ENCODE measurements at places on chromosomes 3 and 15. TPM values are rescaled to one million over a fixed set of nuclear protein-coding genes. Genes with fewer than 3 reads are reported as not detected.

- no peak overlapping the region for H3K27ac ChIP-seq
- H3K4me3 ChIP-seq: no peak overlapping the region
- peaks cover 52% of the 10 kb centered on the region for H3K36me3 ChIP-seq
- H3K4me1 ChIP-seq: no peaks in the 10 kb centered on the region
These were observed 45.8 kb upstream of the SENP5 start for GRCh38 chr3:196821806-196822355.

DNA sequence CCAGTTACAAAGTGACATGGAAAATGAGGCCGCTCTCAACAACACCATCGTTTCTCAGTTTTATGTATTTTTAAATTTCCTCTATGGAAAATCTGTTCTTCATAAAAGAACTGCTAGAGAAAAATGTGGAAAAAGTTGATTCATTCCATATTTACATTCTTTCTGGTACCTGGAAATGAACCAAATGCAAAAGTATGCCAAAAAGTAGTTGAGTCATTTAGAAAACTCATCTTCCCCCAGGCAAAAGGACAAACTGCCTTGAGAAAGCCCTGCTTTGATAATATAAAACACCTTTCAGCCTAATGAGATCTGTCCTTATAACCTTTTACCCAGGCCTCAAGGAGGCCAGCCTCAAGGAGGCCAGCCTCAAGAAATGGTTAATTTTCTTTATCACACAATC is 283.0 kb upstream of the VEPH1 start:
- no peak overlapping the region for H3K4me3 ChIP-seq
- no peaks in the 10 kb centered on the region for H3K27me3 ChIP-seq
- no peak overlapping the region for H3K27ac ChIP-seq

GRM2 gene
- total RNA-seq: not detected

TRH gene
- total RNA-seq: not detected

DNA sequence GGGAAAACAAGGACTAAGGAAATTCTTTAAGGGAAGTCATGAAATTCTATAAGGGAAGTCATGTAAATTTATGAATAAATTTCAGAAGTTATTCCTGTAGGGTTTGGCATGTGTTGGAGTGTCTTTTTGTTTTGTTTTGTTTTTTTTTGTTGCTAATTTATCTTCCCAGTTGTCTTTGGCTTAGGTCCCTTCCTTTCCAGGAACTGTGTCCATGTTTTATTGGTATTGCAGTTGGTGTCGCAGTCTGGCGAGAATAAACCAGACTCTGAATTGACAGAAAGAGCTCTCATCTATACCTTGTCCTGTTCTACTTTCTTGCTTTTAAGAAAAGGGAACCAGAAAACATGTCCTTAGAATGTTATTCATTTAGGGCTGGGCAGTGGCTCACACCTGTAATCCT is 57.6 kb downstream of the SGO1 start:
- H3K4me1 ChIP-seq: no peaks in the 10 kb centered on the region
- H3K27me3 ChIP-seq: no peaks in the 10 kb centered on the region
- no peak for DNase-seq
- H3K4me3 ChIP-seq: no peak overlapping the region
- no peak overlapping the region for H3K27ac ChIP-seq
- peaks cover 84% of the 10 kb centered on the region for H3K36me3 ChIP-seq

GPR62 gene
- total RNA-seq: 0.09 TPM

- DNase-seq: no peak
- no peaks in the 10 kb centered on the region for H3K27me3 ChIP-seq
- H3K36me3 ChIP-seq: no peaks in the 10 kb centered on the region
- H3K27ac ChIP-seq: no peak overlapping the region
- peaks cover 14% of the 10 kb centered on the region for H3K4me1 ChIP-seq
These were observed 10.7 kb upstream of the TASOR start for GRCh38 chr3:56693750-56694149.

DNA sequence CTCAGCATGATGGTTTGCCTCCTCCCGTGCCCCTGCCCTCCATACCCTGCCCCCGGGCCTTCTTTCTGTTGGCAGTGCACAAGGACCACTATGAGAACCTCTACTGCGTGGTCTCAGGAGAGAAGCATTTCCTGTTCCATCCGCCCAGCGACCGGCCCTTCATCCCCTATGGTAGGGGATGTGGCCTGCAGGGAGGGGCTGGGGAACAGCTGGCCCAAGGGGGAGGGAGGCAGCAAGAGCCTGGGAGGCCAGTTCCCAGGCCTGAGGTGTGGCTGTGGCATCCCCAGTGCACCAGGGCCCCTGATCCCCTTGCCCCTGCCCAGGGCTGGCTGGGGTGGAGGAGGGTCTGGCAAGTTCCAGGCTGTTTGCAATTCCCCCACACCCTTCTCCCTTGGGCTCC is 2.6 kb upstream of the PLA2G4B start:
- H3K4me1 ChIP-seq: peaks cover 37% of the 10 kb centered on the region
- no peak for DNase-seq
- no peak overlapping the region for H3K4me3 ChIP-seq
- H3K27me3 ChIP-seq: no peaks in the 10 kb centered on the region
- peaks cover 4% of the 10 kb centered on the region for H3K36me3 ChIP-seq

GRCh38 chr3:184583578-184584451 is 22.2 kb downstream of the EPHB3 start:
- no peak for DNase-seq
- peak overlapping the region; percentile 81 for H3K27ac ChIP-seq
- peaks cover 7% of the 10 kb centered on the region for H3K36me3 ChIP-seq
- H3K4me3 ChIP-seq: peak overlapping the region; percentile 42
- peaks cover 37% of the 10 kb centered on the region for H3K4me1 ChIP-seq

UCN2 gene
- 5.3 TPM for total RNA-seq

GRCh38 chr3:69329892-69330291 is 56.0 kb downstream of the FRMD4B start:
- H3K27ac ChIP-seq: no peak overlapping the region
- no peaks in the 10 kb centered on the region for H3K27me3 ChIP-seq
- no peaks in the 10 kb centered on the region for H3K36me3 ChIP-seq
- no peaks in the 10 kb centered on the region for H3K4me1 ChIP-seq
- no peak overlapping the region for H3K4me3 ChIP-seq

RAD51 gene
- 1.9 TPM for total RNA-seq

SERPINI2 gene
- total RNA-seq: not detected

DNA sequence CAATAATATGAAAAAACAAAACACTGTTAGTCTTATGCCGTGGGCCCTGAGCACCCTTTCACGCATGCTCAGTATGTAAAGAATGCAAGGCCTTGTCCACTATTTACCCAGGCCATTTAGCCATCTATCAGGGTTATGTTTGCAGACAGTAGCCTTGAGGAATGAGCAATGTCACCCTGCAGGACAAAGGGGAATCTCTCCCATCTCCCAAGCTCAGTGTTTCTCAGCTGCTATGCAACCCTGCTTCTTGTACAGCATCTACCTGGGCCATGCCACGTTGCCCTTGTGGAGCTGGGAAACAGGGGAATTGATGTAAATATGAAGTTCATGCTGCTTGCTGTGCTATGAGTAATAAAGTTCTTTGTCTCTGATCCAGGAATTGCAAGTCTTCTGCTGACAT is 51.5 kb upstream of the SLCO2A1 start:
- DNase-seq: no peak
- H3K27ac ChIP-seq: no peak overlapping the region
- H3K4me3 ChIP-seq: no peak overlapping the region
- H3K27me3 ChIP-seq: no peaks in the 10 kb centered on the region

DNA sequence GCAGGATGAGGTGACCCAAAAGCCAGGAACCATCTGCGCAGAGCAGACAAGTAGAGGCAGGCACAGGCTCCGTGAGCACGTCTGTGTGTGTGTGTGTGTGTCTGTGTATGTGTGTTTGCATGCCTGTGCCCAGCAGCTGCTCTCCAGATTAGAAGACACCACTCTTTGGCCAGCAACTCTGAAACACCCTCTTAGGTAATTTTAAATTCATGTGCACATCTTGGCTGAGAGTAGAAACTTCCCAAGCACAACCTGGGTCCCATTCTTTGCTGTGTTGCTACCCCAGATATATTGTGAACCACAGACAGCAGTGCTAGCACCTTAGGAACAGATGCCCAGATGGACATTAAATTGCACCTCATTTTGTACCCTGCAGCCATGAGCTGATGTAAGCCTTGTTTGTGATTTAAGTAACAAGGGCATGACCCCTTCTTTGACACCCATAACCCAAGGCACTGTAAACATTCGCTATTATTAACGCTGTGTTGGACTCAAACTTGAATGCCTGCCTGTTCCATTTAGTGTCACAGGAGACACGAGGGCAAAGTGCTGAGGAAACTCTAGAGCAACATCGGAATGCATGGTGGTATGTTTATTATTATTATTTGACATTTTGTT is at the start of gene FILIP1L:
Gene FILIP1L, minus strand, starts transcription at position 89 of the 618 bp plus-strand sequence.
- no peak within 1 kb of the TSS for H3K4me3 ChIP-seq
- no peak within 1 kb of the TSS for H3K27ac ChIP-seq
- H3K27me3 ChIP-seq: no peaks in the 10 kb centered on the region

ABI3BP gene
- total RNA-seq: 6.2 TPM

IMPG2 gene
- total RNA-seq: 0.04 TPM

- no peak overlapping the region for H3K4me3 ChIP-seq
- no peaks in the 10 kb centered on the region for H3K4me1 ChIP-seq
- no peaks in the 10 kb centered on the region for H3K36me3 ChIP-seq
These were observed 150.9 kb downstream of the CHDH start for GRCh38 chr3:53695324-53695690.

- DNase-seq: no peak
- peaks cover 45% of the 10 kb centered on the region for H3K36me3 ChIP-seq
- H3K4me3 ChIP-seq: no peak overlapping the region
- peaks cover 10% of the 10 kb centered on the region for H3K4me1 ChIP-seq
These were observed 12.1 kb downstream of the GK5 start for GRCh38 chr3:142213298-142213697.

ESYT3 gene
- total RNA-seq: 2.9 TPM

- H3K4me1 ChIP-seq: no peaks in the 10 kb centered on the region
- no peaks in the 10 kb centered on the region for H3K27me3 ChIP-seq
- H3K36me3 ChIP-seq: no peaks in the 10 kb centered on the region
- no peak overlapping the region for H3K27ac ChIP-seq
- H3K4me3 ChIP-seq: no peak overlapping the region
These were observed 14.6 kb downstream of the RAB43 start for GRCh38 chr3:129106866-129107565.

DISP2 gene
- total RNA-seq: under 0.01 TPM

CHDH gene
- total RNA-seq: 2.1 TPM

- no peaks in the 10 kb centered on the region for H3K4me1 ChIP-seq
- no peaks in the 10 kb centered on the region for H3K36me3 ChIP-seq
- no peak overlapping the region for H3K27ac ChIP-seq
- no peak overlapping the region for H3K4me3 ChIP-seq
- H3K27me3 ChIP-seq: no peaks in the 10 kb centered on the region
These were observed 13.3 kb upstream of the PXYLP1 start for GRCh38 chr3:141218162-141218835.

- DNase-seq: no peak
- no peaks in the 10 kb centered on the region for H3K27me3 ChIP-seq
These were observed 758 bp upstream of the SNX33 start for GRCh38 chr15:75646944-75647364.

DNA sequence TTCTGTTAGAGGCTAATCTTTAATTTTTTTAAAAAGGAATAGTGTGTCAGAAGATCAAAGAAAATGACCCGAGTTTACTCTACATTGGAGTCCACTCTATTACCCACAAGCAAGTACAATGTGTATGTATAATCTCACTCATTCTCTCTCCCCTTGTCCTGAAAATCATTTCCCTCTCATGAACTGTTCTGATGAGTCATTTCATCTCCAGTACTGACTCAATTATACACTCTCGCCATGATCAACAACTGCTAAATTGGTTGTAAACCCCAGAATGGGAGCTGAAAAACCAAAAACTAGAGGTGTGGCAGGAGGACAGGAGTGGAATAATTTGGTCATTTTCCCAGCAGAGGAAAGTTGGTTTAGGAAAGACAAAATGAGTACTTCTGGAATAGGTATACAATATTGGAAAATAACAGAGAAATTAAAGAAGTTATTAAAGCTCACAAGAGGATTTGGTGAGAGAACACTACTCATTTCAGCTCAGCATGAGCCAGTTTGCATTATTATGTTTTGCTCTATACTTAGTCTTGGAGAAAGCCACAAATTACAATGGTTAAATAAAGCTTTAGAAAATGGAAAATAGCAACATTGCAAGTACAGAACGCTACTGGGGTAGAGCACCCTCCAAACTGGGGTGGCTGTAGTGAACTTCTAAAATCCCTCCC is 144.3 kb upstream of the PFN2 start:
- H3K36me3 ChIP-seq: no peaks in the 10 kb centered on the region
- H3K4me3 ChIP-seq: no peak overlapping the region
- H3K27me3 ChIP-seq: no peaks in the 10 kb centered on the region
- no peak overlapping the region for H3K27ac ChIP-seq
- DNase-seq: no peak

DNA sequence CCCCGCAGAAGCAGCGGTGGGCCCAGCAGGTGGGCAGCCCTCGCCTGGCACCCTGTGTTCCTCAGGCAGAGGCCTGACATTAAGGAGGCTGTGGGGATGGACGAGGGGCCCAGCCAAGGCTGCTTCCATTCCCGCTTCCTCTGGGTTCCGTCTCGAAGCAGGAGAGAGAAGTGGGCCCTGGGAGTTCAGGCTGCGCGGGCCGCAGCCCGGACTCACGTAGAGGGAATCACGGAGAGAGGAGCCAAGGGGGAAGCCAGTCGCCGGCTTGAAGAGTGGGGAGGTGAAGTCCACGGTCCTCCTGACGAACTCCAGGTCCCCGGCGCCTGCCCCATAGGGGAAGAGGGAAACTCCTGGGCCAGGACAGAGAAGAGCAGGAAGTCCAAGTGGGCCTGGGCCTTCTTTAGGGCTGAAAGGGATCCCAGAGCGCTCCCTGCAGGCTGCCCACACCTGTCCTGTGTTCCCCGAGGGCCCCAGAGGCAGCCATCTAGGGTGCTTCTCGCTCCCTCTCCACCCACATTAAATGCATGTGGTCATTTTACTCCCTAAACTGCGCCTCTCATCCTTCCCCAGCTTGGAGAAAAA is 37.7 kb downstream of the MUC4 start:
- no peaks in the 10 kb centered on the region for H3K27me3 ChIP-seq
- H3K4me3 ChIP-seq: no peak overlapping the region
- DNase-seq: no peak
- H3K4me1 ChIP-seq: no peaks in the 10 kb centered on the region

DNA sequence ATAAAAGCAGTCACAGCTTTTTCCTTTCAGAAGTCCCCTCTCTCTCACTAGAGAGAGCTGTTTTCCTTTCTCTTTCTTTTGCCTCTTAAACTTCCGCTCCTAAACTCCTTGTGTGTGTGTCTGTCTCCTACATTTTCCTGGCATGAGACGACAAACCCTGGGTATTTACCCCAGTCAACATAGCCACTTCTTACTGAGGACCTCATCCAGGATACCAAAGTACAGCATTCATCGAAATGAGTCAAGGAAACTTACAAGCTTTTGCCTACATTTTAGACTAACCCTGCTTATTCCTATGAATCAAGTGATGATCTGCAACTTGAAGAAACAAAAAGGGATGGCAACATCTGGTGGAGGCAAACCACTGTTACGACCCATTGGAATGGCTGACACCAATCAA is 16.7 kb downstream of the PATL2 start:
- H3K27ac ChIP-seq: no peak overlapping the region
- H3K36me3 ChIP-seq: no peaks in the 10 kb centered on the region
- H3K4me1 ChIP-seq: no peaks in the 10 kb centered on the region
- no peak for DNase-seq
- no peak overlapping the region for H3K4me3 ChIP-seq
- no peaks in the 10 kb centered on the region for H3K27me3 ChIP-seq

GRCh38 chr3:32484436-32484835 is 18.2 kb downstream of the CMTM6 start:
- H3K36me3 ChIP-seq: peaks cover 53% of the 10 kb centered on the region
- H3K27ac ChIP-seq: no peak overlapping the region
- no peak overlapping the region for H3K4me3 ChIP-seq
- H3K27me3 ChIP-seq: no peaks in the 10 kb centered on the region
- DNase-seq: no peak
